ENCODE measurements at places on chromosomes 1 and 21.

- no peak for DNase-seq
These were observed 20.6 kb upstream of the EGLN1 start for GRCh38 chr1:231442735-231443134.

- no peak for DNase-seq
These were observed 622 bp upstream of the IL6R start for GRCh38 chr1:154404511-154404931.

DNA sequence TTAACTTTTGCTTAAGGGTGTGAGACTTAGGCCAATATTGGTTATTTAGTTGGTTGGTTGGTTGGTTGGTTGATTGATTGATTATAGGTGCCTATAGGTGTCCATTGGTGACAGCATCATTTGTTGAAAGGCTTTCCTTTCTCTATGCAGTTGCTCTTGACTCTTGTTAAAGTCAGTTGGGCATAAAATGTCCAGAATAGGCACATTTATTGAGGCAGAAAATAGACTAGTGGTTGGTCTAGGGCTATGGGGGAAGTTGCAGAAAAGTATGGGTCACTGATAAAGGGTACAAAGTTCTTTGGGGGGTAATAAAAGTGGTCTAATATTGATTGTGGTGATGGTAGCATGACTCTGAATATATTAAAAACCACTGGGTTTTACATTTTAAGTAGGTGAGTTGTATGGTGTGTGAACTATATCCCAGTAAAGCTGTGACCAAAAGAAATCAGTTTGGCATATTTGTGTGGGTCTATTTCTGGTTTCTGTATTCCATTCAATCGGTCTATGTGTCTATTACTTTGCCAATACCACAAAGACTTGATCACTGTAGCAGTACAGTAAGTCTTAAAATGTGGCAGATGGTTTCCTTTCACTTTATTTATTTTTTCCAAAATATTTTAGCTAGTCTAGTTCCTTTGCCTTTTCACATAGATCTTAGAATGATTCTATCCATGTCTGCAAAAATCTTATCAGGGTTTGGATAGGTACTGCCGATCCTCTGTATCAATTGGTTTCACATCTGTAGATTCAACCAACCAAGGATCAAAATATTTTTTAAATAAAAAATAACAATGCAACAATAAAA, 63.0 kb downstream of the ATP1A1 start:
- DNase-seq, result no peak

- DNase-seq, result no peak
These were observed 21.4 kb downstream of the LIN9 start for GRCh38 chr1:226287587-226287986.

DNA sequence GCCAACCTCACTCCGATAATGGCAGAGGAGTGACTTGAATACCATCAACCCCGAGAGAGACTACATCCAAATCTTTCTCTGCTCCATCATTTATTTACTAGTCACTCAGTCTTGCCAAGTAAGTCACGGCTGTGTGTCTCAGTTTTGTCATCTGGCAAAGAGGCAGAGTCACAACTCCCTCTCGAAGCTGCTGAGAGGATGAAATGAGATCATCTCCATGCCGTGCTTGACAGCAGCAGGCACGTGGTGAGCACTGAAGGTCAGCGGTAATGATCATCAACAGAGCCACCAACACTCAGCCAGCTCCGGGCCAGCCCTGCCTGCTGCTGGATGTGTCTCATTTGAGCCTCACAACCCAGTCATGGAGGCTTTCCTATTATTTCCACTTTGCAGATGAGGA, 19.9 kb downstream of the ALDH4A1 start:
- DNase-seq, result peak; percentile 33

DNA sequence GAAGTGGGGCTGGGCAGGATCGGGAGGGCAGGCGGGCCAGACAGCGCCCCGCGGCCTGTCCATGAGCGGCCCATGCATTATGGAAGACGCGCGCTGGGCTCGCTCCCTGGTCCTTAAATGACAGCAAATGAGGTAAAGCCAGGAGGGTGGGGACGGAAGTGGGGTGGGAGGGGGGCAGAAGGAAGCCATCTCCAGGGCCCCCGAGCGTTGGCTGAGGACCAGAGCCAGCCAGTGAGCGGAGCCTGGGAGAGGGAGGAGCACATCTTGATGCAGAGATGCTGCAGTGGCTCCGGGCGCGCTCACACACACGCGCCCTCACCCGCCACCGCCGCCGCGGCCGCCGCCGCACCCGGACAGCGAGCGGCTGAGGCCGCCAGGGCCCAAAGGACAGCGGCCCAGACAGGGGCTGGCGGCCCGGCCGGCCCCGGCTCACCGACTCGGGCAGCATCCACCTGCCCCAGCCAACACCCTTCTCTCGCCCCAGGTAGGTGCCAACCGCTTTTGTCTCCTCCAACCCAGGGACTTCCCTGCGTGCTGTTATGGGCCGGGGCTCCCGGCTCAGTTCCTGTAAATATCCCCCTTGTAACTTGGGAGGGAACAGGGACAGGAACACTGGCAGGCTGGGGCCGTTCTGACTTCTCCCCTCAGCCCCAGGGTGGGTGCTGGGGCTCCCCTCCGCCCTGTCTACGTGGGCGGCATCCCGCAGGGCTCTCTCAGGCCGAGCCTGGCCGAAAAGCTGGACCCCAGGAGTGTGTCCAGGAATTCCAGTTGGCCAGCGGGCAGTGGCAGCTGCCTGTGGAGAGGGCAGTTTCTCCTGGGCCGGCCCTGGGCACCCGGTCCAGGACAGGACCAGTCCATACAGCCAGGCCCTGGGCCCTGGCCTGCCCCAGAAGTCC, at the start of gene CNTN2:
Gene CNTN2 (plus strand): TSS at position 302 of the 896 bp plus-strand sequence. CDS start 9,974 bp downstream, outside the sequence.
- no peak for DNase-seq

GRCh38 chr1:238329671-238330070, 438.9 kb upstream of the ZP4 start:
- DNase-seq, result no peak

GRCh38 chr1:236091933-236092318, 27.0 kb upstream of the NID1 start:
- no peak for DNase-seq

- no peak for DNase-seq
These were observed 465.2 kb downstream of the NCAM2 start for GRCh38 chr21:21463456-21463855.

- no peak for DNase-seq
These were observed 57.6 kb downstream of the MAN1C1 start for GRCh38 chr1:25673962-25674806.

- DNase-seq, result no peak
These were observed 68.2 kb downstream of the CLSTN1 start for GRCh38 chr1:9755441-9755995.

DNA sequence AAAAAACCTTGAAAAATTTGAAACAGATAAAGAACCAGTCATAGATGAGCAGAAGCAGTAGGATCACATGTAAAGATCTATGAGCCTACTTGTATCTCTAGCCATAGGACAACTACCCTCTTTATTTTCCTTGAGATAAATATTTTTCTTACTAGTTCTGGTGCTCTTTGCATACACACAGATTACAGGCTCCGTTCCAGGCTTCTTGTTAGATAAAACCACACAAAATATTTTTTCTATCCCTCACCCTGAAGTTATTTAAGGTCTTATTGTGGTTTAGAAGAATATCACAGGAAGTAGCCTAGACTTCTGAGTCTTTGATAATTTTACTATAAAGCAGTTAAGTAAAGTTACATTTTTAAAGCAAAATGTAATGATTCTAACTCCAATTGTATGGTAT, 512.2 kb downstream of the NEGR1 start:
- DNase-seq, result peak; percentile 27

GRCh38 chr21:43016728-43017127, 42.4 kb downstream of the PKNOX1 start:
- no peak for DNase-seq

GRCh38 chr1:36523850-36524249, 41.1 kb upstream of the CSF3R start:
- no peak for DNase-seq

- no peak for DNase-seq
These were observed 7.7 kb upstream of the KLF17 start for GRCh38 chr1:44110916-44111315.

DNA sequence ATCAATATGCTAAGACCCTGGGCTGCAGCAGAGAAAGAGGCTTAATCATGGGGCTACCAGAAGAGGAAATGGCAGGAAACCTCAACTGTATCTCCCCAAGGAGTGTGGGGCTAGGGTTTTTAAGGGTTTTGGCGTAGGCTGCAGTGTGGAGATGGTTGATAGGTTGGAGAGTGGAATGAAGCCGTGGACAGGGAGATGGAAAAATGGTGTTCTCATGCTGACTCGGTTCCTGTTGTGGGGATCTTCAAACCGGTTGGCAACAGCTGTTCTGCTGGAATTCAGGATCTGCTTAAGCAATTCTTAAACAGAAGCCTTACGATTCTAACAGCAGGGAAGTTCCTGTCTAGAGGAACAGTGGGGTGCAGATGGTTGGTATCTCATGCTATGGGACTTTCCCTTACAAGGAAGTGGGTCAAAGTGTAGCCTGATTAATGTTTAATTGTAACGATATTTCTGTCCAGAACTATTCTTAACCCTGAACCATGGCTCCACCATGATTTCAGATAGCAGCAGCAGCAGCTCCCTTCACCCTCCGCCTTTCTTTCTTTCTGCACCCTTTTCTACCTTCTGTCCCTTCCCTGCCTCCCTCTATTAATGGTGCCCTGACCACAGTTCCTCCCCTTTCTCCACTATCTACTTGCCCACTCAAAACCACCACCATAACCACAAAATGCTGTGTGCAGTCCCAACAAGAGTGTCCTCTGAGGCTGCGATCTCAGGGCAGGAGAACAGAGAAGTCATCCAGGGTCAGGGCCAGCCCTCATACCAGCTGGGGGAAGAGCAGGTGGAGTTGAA, 30.8 kb downstream of the RSPH1 start:
- DNase-seq, result no peak

DNA sequence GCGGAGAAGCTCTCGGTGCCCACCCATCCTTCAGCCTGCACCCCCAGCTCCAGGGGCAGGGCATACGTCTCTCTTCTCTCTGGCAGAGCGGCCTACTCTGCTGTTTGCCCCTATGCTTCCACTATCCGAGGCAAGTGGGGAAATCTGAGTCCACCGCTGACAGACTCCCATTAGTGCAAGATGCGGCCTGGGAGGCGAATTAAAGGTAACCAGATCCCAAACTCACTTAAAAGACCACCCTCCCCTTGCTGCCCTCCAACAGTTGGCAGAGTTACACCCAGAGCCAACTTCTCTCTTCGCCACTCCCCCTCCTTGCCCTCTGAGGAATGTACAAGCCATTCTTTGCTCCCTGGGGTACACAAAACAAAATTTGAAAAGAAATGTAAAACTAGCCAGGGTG, 6.4 kb downstream of the FOXD3 start:
- DNase-seq, result no peak

DNA sequence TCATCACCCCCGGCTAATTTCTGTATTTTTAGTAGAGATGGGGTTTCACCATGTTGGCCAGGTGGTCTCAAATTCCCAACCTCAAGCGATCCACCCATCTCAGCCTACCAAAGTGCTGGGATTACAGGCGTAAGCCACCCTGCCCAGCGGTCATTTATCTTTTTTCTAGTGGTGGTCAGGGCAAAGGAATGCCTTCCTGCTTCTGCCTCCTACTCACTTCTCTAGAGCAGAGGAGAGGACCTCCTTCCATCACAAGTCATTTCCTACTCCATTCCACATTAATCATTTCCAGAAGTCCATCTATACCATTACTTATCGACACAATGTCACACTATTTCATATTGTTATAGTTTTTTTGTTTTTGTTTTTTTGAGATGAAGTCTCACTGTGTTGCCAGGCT, 13.3 kb downstream of the FBXO42 start:
- no peak for DNase-seq

GRCh38 chr1:192518700-192519099, 56.9 kb upstream of the RGS1 start:
- no peak for DNase-seq

DNA sequence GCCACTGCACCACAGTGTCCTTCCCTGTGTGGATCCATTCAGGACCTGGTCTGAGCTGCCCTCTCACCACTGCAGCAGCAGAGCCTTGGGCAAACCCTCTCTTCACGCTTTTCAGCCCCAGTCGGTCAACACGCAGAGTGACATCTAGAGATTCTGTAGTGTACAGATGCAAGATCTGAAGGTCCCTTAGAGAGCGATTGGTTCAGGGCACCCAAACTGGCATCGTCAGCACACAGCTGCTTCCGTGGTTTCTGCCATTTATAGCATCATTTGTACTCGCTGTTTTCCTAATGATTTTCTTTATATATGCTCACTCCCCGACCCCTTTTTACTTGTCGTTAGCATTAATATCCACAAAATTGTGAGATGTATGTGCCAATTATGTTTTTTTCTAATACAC, 1.5 kb upstream of the ASCL5 start:
- no peak for DNase-seq

GRCh38 chr1:6300342-6301048, 39.6 kb upstream of the GPR153 start:
- DNase-seq, result no peak

GRCh38 chr1:184889902-184890301, 84.4 kb downstream of the NIBAN1 start:
- no peak for DNase-seq

DNA sequence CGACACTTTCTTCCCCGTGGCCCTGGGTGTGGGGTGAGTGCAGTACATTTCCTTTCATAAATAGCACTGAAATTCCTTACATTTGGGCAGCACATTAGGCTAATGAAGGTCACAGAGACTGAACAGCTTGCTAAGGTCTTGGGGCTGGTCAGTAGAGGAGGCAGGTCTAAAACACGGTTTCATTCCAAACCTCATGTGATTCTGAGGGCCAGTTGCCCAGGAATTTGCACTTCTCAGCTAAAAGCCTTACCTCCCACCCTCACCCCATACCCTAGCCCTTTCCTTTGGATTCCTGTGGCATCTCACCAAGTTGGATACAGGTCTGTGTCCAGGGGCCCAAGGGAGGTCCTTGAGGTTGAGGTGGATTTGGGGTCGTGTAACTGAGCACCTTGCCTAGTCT, 147.8 kb upstream of the CD34 start:
- DNase-seq, result no peak

DNA sequence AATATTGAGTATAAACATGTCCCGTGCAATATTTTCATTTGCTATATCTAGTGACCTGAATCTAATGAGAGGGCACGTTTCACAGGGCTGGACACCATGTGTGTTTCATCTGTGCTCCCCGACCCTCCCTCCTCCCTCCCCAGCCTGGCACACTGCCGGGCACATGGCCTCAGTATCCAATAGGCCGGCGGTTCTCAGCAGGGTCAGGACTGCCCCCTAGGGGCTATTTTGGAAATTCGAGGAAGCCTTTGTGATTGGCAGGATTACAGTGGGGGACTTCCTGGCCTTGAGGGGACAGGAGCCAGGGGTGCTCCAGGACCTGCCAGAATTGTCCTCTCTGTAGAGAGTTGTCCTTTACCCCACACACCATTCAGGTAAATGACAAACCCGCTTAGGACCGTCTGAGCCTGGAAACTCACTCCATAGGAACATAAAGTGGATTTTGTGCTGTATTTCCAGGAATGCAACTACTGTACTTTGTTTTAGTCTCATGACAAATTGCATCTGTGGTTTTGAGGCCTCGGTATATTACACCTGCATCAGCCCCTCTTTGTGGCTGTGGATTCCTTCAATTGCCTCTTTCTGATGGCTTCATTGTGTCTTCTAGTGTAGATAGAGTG, 109.5 kb upstream of the SIM2 start:
- DNase-seq, result peak; percentile 50

- DNase-seq, result no peak
These were observed 68.4 kb upstream of the DPYD start for GRCh38 chr1:97989094-97989680.
